ENCODE measurements at places on chromosomes 7 and 10. TPM values are rescaled to one million over a fixed set of nuclear protein-coding genes. Genes with fewer than 3 reads are reported as not detected.

- no peak overlapping the region for H3K4me3 ChIP-seq
- no peaks in the 10 kb centered on the region for H3K36me3 ChIP-seq
- H3K27me3 ChIP-seq, result no peaks in the 10 kb centered on the region
- DNase-seq, result no peak
- no peak overlapping the region for H3K27ac ChIP-seq
Measured at GRCh38 chr7:73941836-73942551, 81.0 kb downstream of the TMEM270 start.

GRCh38 chr10:12077580-12078180 lies 8.9 kb downstream of the DHTKD1 start:
- H3K36me3 ChIP-seq, result peaks cover 15% of the 10 kb centered on the region
- H3K4me3 ChIP-seq, result no peak overlapping the region
- DNase-seq, result no peak
- no peaks in the 10 kb centered on the region for H3K4me1 ChIP-seq
- no peaks in the 10 kb centered on the region for H3K27me3 ChIP-seq
- no peak overlapping the region for H3K27ac ChIP-seq

DNA sequence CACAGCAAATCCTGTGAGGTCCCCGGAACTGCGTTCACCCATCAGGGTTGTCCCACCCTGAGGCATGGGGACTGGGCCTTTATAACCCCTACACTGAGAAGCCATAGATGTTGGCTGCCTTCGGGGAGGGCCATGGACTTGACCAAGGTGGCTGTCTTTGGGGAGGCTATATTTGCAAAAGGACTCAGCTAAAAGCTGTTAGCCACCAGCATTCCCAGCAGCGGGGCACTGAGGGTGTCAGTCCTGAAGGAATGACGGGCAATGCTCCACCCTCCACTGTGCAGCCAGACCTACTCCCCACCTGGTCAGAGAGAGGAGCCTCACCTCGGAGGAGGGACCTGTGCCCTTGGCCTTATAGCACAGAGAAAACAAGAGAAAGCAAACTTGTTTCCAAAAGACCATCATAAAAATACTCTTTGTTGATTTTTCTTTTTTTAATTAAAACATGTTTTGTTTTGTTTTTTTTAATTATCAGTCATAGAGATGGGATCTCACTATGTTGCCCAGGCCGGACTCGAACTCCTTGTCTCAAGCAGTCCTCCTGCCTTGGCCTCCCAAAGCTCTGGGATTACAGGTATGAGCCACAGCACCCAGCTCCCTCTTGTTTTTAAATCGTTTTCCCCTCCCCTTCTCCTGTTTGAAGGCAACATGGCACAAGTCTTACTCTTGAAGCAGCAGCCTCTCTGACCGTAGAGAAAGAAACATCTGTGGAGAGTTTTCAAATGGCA lies 26.7 kb upstream of the CUX1 start:
- no peaks in the 10 kb centered on the region for H3K36me3 ChIP-seq
- no peak overlapping the region for H3K27ac ChIP-seq
- no peaks in the 10 kb centered on the region for H3K4me1 ChIP-seq

DNA sequence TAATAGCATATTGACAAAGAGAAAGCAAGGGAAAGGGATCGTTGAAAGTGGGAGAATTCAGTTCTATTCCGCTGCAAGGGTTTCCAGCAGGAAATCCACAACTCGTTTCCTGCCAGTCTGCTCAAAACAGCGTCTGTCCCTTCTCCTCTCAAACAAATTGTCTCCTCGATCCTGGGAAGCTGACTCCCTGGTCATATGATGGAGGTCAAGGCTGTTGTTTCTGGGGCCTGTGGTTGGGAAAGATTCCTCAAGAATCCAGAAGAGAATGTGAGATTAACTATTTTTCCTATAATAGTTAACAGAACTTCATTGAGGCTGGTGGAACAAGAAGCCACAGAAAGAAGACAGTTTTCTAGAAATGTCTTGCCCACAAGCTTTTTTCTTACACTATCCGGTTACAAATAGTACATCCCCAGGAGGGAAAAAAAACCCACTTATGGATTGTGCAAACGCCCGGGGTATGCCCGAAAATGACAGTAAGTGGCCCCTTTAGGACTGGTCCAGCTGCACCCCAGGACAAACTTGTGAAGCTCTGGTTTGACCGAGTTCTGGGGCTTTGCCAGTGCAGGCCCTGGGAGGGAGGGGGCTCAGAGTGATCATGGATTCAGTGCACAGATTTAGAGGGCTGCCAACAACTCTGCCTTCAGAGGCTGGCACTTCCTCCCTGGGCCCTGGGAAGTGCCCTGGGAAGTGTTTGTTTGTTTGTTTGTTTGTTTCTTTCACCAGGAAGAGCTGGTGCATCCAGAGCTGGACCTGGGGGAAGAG lies 49.4 kb upstream of the CTBP2 start:
- no peak overlapping the region for H3K4me3 ChIP-seq
- H3K4me1 ChIP-seq, result peaks cover 24% of the 10 kb centered on the region
- no peaks in the 10 kb centered on the region for H3K27me3 ChIP-seq
- H3K36me3 ChIP-seq, result no peaks in the 10 kb centered on the region

DNA sequence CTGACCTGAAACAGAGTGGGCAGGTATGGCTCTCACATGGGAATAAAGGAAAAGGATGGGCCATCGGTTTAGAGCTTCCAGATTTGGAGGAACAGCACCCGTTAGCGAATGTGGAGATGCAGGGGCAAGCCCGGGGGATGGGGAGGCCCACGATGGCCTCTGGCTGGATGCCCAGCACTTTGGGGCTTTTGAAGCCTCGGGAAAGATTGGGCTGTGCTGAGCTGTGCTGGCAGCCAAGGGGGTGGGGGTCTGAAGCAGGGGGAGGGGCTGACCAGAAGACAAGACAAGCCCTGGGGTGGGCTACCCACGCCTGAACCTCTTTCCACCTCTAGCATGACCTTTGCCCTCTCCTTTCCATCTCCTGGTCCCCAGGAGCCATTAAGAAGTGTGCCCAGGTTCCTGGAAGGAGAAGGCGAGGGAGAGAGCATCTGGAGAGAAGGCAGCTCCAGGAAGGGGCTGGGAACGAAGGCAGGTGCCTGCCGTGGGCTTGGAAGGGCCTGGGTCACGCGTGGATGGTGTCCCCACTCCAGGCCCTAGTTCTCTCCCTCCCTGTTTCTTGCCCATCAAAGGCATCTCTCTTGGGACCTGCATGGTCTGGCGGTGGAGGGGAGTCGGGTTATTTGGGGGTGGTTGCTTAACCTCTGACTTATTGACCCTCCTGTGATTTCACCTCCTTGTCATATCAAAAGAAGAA lies 39.7 kb downstream of the JAKMIP3 start:
- H3K36me3 ChIP-seq, result peaks cover 33% of the 10 kb centered on the region
- DNase-seq, result no peak
- H3K4me1 ChIP-seq, result peaks cover 16% of the 10 kb centered on the region
- no peaks in the 10 kb centered on the region for H3K27me3 ChIP-seq
- H3K27ac ChIP-seq, result no peak overlapping the region

DNA sequence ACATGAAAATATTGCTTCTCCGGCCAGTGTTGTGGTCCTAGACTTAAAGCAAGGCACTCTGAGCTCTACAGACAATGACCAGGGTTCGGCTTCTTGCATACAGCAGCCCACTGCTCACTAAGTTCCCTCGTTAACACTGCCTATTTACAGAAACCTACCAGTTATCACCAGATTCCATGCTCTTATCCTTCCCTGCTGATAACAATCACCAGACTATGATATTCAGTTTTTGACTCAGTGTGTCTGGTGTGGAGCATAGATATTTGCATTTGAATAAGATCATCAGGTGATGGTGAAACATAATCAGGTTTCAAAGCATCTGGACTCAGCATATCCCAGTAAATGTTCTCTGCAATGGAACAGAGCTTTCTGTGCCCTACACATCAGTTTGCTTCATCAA lies 182.3 kb downstream of the SNX13 start:
- H3K4me1 ChIP-seq, result no peaks in the 10 kb centered on the region
- no peak for DNase-seq
- H3K36me3 ChIP-seq, result no peaks in the 10 kb centered on the region
- H3K27me3 ChIP-seq, result no peaks in the 10 kb centered on the region

- H3K27me3 ChIP-seq, result no peaks in the 10 kb centered on the region
- no peak for DNase-seq
- no peak overlapping the region for H3K27ac ChIP-seq
- no peak overlapping the region for H3K4me3 ChIP-seq
- no peaks in the 10 kb centered on the region for H3K4me1 ChIP-seq
Measured at GRCh38 chr10:111996103-111996502, 187.5 kb downstream of the GPAM start.

DNA sequence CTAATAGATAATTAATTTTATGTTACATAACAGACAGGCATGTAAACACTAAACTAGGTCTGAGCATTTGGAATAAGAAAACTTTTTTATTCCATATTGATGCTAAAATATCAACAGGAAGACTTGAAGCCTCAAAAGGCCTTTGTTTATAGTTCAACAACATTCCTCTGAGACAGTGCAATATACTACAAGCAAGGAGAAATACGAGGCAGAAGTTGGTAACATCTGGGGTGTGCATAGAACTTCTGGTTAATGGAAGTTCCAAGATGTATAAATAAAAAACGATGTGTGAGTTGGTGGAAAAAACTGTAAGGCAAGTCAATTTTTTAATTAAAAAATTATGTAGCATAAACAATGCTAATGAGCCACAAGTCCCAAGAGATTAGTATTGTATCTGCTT lies 139.6 kb downstream of the SKAP2 start:
- no peak overlapping the region for H3K27ac ChIP-seq
- DNase-seq, result no peak
- no peaks in the 10 kb centered on the region for H3K4me1 ChIP-seq
- H3K4me3 ChIP-seq, result no peak overlapping the region
- no peaks in the 10 kb centered on the region for H3K36me3 ChIP-seq
- no peaks in the 10 kb centered on the region for H3K27me3 ChIP-seq

GRCh38 chr7:17447728-17448478 lies 149.5 kb downstream of the AHR start:
- no peak overlapping the region for H3K27ac ChIP-seq
- DNase-seq, result no peak
- no peaks in the 10 kb centered on the region for H3K36me3 ChIP-seq
- H3K4me3 ChIP-seq, result no peak overlapping the region
- H3K27me3 ChIP-seq, result no peaks in the 10 kb centered on the region

DNA sequence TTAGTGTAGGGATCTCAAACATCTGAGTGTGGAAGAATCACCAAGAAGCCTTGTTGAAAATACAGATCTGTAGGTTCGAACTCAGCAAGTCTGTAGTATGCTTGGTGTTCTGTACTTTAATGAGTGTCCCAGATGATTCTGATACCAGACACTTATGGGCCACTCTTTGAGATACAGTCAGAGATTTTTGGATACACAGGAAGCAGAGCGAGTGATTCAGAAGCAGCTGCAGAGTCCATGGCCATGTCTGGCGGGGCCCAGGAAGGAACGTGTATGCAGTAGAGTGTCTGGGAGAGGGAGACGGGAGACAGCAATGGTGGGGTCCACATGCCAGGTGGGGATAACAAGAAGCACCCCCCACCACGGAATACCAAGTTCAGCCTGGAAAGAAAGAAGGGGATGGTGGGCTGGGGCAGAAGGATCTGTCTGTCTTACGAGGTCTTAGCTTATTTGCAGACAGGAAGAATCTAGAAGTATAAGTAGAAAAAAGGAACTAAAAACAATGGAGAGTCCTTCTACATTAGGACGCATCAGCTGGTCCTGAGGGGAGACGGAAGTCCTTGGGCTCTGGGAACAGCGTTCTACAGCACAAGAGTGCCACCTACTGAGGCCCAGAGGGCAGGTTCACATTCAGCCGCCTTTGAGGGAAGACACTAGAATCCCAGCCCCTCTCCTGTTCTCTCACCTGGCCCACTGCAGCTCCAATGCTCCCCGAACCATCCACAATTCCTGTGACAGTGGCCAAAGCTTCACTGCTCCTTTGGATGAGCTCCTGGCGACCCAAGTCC lies 55.4 kb downstream of the SLC37A3 start:
- H3K27ac ChIP-seq, result no peak overlapping the region
- H3K4me1 ChIP-seq, result no peaks in the 10 kb centered on the region
- H3K27me3 ChIP-seq, result no peaks in the 10 kb centered on the region
- no peak overlapping the region for H3K4me3 ChIP-seq

DNA sequence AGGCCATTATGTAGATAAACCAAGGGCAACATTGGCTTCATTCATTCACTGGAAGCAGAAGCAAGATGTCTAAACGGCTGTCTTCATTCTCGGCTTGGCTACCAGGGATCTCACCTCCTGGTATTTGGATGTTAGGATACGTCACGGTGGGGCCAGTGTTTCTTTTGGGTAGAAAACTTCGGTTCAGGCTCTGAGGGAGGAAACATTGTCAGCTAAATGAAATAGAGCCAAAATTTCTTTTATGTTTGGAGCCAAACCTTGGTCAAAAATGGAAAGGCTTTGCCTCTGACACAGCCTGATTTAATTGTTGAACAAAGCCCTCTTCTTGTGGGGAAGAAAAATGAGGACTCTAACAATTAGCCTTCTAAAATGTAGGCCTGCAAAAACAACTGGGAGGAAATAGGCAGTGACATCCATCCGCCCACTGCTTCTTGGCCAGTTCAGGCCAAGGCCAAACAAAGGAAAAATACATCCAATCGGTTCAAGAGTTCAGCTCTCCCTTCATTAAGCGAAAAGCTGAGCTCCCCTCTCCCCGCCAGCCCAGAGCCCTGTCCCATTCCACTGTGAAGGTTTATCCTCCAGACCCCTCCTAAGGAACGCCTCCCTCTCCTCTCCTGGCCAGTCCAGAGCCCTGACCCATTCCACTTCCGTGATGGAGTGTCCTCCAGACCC lies 44.4 kb downstream of the PFKFB3 start:
- peaks cover 3% of the 10 kb centered on the region for H3K36me3 ChIP-seq
- H3K4me1 ChIP-seq, result peaks cover 12% of the 10 kb centered on the region
- H3K27ac ChIP-seq, result peak overlapping the region; percentile 65
- no peaks in the 10 kb centered on the region for H3K27me3 ChIP-seq
- no peak for DNase-seq
- no peak overlapping the region for H3K4me3 ChIP-seq

DNA sequence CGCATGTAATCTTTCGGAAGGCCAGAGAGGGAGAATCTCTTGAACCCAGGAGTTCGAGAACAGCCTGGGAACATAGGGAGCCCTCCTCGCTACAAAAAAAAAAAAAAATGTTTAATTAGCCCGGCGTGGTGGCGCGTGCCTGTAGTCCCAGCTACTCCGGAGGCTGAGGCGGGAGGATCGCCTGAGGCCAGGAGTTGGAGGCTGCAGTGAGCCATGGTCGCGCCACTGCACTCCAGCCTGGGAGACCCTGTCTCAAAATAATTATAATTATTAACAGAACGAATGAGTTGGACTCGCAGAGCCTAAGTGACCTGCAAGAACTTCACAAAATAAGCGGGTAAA lies 794 bp downstream of the PCGF6 start:
- H3K4me3 ChIP-seq, result peak overlapping the region; percentile 65
- peaks cover 17% of the 10 kb centered on the region for H3K4me1 ChIP-seq
- peaks cover 22% of the 10 kb centered on the region for H3K36me3 ChIP-seq
- peak overlapping the region; percentile 89 for H3K27ac ChIP-seq
- no peak for DNase-seq

- H3K27me3 ChIP-seq, result no peaks in the 10 kb centered on the region
- peaks cover 67% of the 10 kb centered on the region for H3K36me3 ChIP-seq
- H3K4me3 ChIP-seq, result no peak overlapping the region
Measured at GRCh38 chr7:1914321-1914720, 244.2 kb downstream of the ELFN1 start.

- peaks cover 27% of the 10 kb centered on the region for H3K4me1 ChIP-seq
- peaks cover 2% of the 10 kb centered on the region for H3K36me3 ChIP-seq
- no peak overlapping the region for H3K4me3 ChIP-seq
- no peak overlapping the region for H3K27ac ChIP-seq
Measured at GRCh38 chr7:158366346-158366745, 221.3 kb downstream of the PTPRN2 start.

ASAH2 gene
- 3.5 TPM for total RNA-seq

GOLGA7B gene
- total RNA-seq, result 5.8 TPM

ANXA8 gene
- 0.17 TPM for total RNA-seq

CPA1 gene
- total RNA-seq, result 0.77 TPM

SFRP5 gene
- 9.6 TPM for total RNA-seq

MYOF gene
- total RNA-seq, result 45.8 TPM

FANK1 gene
- total RNA-seq, result 3.7 TPM

RNLS gene
- 16.1 TPM for total RNA-seq

SH2D4B gene
- total RNA-seq, result 0.11 TPM

GPNMB gene
- 47.6 TPM for total RNA-seq

EPO gene
- total RNA-seq, result not detected

ASB4 gene
- total RNA-seq, result 0.72 TPM

PIK3CG gene
- total RNA-seq, result 6.4 TPM

CDC123 gene
- total RNA-seq, result 105 TPM

Data from spinal cord (tissue), 10 donors.